ENCODE measurements at places on chromosomes 4 and X.

- DNase-seq, result no peak
Observed at GRCh38 chrX:22237479-22237878, 35.2 kb upstream of the CBLL2 start.

- DNase-seq, result no peak
Observed at GRCh38 chrX:54230435-54231148, 47.5 kb upstream of the FAM120C start.

GRCh38 chr4:161238033-161238432 lies 925.8 kb downstream of the FSTL5 start:
- no peak for DNase-seq

- DNase-seq, result no peak
Observed at GRCh38 chr4:158020734-158021346, 152.0 kb downstream of the GASK1B start.
